ENCODE measurements at places on chromosomes 4 and X. TPM values are rescaled to one million over a fixed set of nuclear protein-coding genes. Genes with fewer than 3 reads are reported as not detected.

GRCh38 chr4:112751447-112751846, 114.5 kb downstream of the LARP7 start:
- no peak for DNase-seq

DNA sequence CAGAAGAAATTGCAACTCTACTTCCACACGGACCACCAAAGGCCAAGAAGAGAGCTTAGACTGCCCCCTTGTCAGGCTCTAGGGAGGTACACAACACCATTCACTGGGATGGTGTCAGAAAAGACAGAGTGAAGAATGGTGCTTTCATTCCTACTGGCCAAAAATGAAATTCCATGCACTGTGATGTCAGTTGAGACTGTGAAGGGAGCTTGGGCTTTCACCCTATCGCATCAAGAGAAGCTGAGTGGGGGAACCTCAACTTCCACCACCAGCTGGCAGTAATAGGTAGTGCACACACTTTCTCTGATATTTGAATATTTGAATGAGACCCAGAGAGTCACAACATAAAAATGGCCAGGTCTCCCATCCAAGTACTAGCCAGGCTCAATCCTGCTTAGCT, 65.9 kb downstream of the ZNF711 start:
- no peak for DNase-seq

GRCh38 chr4:128060121-128060698, 902 bp upstream of the LARP1B start:
- no peak for DNase-seq

GPR82 gene
- total RNA-seq = not detected

HAND2 gene
- total RNA-seq = 63.2 TPM

Data from left cardiac atrium (tissue), 4 donors.